ENCODE measurements at places on chromosomes 12 and 14. TPM values are rescaled to one million over a fixed set of nuclear protein-coding genes. Genes with fewer than 3 reads are reported as not detected.

GRCh38 chr14:102830474-102831045, 53.3 kb downstream of the TRAF3 start:
- no peak for DNase-seq

PTPRR gene
- total RNA-seq = 0.78 TPM

SERPINA3 gene
- total RNA-seq = 1,783 TPM

CCT2 gene
- 71.1 TPM for total RNA-seq

OASL gene
- 0.78 TPM for total RNA-seq

GRCh38 chr14:101737414-101738339, 23.8 kb upstream of the PPP2R5C start:
- DNase-seq = no peak

DNA sequence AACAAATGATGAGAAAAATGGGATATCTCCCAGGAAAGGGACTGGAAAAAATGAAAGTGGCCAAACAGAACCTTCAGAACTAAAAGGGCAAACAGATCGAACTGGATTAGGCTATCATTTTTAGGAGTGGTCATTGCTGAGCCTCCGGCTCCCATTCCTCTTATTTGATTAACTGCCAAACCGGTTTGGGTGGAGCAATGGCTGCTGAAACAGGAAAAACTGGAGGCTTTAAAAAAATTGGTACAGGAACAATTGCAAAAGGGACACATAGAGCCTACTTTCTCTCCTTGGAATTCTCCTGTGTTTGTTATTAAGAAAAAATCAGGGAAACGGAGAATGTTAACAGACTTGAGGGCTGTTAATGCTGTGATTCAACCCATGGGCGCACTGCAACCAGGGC, 49.7 kb downstream of the TNFAIP2 start:
- no peak for DNase-seq

RND1 gene
- total RNA-seq = 1.6 TPM

HOXC6 gene
- total RNA-seq = not detected

GRCh38 chr14:105011312-105011990, 9.4 kb downstream of the CDCA4 start:
- DNase-seq = no peak

DNA sequence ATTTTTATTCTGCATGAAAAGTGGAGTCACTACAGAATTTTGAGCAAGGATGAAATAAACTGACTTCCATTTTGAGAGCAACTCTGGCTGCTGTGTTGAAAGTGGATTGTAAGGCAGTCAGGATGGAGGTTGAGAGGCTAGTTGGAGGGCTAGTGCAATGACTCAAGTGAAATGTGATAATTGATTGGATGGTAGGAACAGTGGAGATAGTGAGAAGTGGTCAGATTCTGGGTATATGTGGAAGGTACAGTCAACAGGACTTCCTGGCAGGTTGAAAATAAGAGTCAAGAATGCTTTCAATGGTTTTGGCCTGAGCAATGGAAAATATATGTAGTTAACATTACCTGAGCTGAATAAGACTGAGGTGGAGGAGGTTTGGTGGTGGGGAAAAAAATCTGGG, 29.0 kb upstream of the CMAS start:
- DNase-seq = no peak

- no peak for DNase-seq
Observed at GRCh38 chr12:51186465-51187085, 13.6 kb upstream of the TFCP2 start.

DNA sequence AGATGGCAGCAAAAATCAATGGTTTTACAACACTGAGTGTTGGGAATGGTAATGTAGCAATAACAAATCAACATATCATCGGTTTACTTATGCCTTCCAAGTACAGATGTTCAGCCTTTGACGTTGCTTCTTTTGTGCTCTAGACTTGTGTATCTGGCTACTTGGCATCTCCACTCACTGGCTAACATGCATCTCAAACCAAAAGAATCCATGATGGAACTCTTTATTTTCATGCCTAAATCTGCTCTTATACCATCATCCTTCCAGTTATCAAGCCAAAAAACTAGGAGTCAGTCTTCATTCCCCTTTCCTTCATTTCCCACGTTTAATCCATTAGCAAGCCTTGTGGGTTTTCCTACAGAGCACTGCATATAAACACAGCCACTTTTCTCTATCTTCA, 89.2 kb upstream of the USP44 start:
- DNase-seq = no peak

C2CD5 gene
- 12.2 TPM for total RNA-seq

GSKIP gene
- 11.2 TPM for total RNA-seq

DNA sequence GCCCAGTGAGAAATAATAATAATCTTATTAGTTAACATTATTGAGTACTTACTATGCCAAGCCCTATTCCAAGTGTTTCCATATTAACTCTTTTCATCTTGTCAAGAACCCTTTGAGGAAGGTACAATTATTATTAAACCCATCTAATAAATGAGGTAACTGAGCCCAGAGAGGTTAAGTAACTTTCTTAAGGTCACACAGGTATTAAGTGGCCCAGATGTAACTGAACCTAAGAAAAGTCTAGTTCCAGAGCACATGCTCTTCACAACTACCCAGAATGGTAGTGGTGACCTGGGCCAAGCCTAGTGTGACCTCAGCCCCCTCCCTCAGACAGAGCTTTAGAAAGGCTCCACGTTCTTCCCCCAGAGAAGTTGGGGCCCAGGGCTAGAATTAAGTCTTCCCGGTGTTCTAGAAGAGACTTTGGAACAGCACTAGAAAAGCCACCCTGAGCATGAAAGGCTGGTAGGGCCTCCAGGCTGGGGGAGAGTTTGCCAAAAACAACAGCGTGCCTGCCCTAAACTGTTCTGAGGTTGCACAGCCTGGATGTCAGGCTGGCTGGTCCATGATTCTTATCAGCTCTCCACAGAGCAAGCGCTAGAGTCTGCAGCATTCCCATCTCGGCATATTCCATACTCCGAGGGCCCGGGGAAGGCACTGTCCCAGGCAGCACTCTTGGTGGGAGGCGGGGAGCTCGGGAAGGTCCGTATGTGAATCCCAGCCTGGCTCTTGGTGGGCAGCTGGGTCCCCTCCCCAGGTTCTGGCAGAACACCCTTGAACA, 41.3 kb upstream of the CTDSP2 start:
- no peak for DNase-seq

GRCh38 chr12:46109343-46110222, 119.2 kb upstream of the SCAF11 start:
- DNase-seq = no peak

DNA sequence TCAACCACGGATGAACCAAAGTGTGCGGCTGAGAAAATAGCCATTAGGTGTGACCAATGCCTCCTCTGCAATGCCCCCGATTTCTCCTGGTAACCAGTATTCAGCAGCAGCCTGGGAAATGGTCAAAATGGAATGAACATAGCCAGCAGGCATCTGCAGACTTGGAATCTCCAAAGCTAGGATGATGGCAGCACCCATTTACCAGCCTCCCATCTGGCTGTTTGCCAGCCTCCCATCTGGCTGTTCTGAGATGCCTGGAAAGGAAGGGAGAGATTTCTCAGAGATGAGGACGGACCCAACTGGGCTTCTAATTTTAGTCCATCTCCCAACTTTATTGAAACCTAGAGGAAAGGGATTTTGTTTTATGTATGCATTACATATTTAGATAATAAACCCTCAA, 16.2 kb downstream of the CLMN start:
- DNase-seq = no peak

CCDC38 gene
- not detected for total RNA-seq

DNA sequence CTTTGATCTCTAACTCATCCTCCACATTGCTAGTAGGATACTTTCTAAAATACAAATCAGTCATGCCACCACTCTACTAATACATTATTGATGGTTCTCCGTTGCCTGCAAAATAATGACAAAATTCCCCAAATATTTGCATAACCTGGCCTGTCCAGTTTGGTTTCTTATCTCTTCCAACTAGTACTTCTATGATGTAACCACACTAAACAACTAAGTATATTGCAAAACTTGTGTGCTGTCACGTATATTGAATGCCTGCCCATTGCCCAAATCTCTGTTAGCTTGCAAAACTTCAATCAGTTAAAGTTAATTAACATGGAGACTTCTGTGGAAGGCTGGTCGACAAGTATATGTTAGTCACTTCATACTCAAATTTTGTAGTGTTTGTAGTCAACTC, 6.5 kb downstream of the OR6C74 start:
- no peak for DNase-seq

DNA sequence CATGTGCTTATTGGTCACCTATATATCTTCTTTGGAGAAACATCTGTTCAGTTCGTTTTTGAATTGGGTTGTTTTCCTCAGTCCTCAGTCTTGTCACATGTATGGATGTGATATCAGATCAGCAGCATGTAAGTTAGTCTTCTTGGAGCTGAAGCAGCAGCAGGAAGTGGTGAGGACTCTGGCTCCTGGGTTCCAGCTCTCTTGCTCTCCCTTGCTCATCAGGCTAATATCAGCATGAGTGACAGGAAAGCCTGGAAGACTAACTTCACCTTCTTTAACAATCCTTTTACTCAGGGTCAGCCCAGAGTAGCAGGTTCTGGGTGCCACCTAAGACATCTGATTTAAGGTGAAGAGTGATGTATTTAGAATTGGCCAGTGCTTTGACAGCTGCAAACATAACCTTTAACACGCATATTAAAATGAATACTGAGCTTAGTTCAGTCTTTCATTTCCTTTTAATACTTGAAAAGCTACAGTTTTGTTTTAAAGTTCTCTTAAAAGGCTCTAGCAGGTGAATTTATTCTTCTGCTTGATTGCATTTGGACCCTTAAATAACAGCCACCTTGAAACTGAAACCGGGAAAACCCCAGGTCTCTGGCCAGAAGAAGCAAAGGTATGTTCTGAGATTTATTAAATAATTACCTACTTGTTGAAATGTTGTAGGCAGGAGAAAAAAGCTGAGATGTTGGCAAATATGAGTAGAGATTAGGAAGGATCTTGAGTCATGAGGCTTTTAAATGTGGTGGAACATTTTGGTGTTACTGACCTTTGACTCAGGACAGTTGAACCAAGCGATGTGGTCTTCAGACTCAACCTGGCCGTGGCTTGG, 54.3 kb downstream of the DRAM1 start:
- no peak for DNase-seq

DNA sequence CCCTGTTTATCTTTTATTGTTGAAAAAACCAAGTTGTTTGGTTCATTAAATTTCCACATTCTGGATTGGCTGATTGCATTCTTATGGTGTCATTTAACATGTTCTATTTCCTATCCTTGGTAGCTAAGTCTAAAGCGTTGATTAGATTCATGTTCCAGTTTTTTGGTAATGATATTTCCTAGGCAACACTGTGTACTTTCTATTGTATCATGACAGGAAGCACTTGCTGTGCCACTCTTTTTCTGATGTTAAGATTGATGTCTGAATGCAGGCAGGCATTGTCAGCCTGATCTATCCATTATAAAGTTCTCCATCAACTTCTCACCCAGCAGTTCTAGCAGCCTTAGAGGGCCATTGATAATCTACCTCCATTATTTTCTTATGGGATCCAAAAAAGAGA, 91.1 kb upstream of the ARID2 start:
- no peak for DNase-seq

- no peak for DNase-seq
Observed at GRCh38 chr12:71007781-71008404, 87.4 kb upstream of the PTPRR start.

GRCh38 chr14:71536927-71537772, 395.1 kb upstream of the RGS6 start:
- DNase-seq = no peak

DNA sequence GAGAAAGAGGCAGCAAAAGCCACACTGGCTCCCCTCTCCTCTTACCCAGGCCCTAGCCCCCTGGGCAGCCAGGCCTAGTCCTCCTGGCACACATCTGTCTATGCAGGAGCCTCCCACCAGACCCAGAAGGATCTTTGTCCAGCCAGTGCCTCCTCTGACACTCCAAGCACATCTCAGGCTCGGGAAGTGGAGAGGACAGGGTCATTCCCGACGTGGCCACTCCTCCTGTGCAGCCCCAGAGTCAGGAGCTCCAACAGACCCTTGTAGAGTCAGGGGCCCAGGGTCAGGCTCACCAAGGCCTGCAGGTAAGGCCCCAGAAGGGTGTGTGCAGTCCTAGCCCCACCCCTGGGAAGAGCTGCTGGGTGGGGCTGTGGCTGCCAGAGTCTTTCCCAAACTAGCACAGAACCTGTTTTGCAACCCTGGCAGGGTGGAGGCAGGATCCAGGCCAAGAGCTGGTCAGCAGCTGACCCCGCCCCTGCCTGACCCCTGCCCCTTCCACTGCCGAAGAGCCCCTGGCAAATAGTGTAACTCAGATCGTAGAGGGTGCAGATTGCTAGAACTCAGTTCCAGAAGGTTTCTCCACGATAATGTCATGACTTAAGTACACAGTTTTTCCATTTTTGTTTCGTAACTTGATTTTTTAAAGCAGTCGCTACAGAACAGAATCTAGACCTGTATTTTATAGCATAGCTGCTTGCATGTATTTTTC, 26.6 kb upstream of the PNMA1 start:
- DNase-seq = peak; percentile 88

- DNase-seq = no peak
Observed at GRCh38 chr14:89853936-89854693, 100.4 kb downstream of the EFCAB11 start.

DNA sequence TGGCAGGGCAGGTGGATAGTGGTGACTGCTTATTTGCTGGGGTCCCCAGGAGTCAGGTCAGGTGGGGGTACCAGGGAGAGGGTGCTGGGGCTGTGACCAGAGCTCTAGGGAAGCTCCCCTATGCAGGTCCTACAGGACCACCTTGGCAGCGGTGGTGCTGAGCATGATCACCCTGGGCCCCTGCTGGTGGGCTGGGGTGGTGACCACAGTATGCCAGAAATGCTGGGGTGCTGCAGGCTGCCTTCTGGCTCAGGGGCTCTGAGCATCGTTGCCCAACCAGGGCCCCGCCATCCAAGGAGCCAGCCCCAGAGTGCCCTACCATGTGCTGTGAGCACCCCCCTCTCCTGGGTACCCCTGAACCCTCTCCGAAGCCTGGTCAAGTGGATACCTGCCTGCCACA, 17.5 kb upstream of the NUDT14 start:
- no peak for DNase-seq

GPX2 gene
- total RNA-seq = 14.3 TPM

DNA sequence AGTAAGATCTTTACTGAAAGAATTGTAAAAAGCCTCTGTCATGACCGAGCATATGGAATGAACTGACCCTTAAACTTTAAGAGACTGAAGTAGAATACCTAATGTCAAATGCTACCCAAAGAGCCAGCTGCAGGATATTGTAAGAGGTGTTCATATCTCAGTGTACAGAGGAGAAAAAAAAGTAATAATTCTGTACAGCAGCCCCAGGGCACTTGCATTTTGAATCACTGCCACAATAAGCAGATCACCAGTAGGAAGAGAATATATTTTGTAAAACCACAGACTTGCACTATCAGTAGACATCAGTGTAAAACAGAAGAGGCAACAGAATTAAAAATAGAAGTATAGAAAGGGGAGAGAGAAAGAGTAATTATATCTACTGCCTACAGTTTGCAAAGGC, 162.6 kb downstream of the PPFIA2 start:
- DNase-seq = no peak

GRCh38 chr14:68401317-68401716, 391.6 kb downstream of the ZFP36L1 start:
- DNase-seq = no peak

KLRF1 gene
- total RNA-seq = not detected

GRCh38 chr12:82877963-82878362, 191.3 kb downstream of the TMTC2 start:
- no peak for DNase-seq

AQP6 gene
- not detected for total RNA-seq

- no peak for DNase-seq
Observed at GRCh38 chr12:116401565-116401964, 124.1 kb upstream of the MED13L start.

Data from body of pancreas (tissue), 4 donors.